Pericardium fibroblast (primary cell): ENCODE measurements at places on chromosomes 4 and X. TPM values are rescaled to one million over a fixed set of nuclear protein-coding genes. Genes with fewer than 3 reads are reported as not detected.

UGT2B15 gene
- not detected in 2 replicates for total RNA-seq

ADRA2C gene
- total RNA-seq: 4.6 and 7.0 TPM in 2 replicates

CPZ gene
- total RNA-seq: 24.6 and 38.3 TPM in 2 replicates

SPOCK3 gene
- total RNA-seq: 0.82 TPM in 1 of 2 replicates, not detected in the other
